Ureter (tissue), 1 donor: ENCODE measurements at places on chromosomes 5 and 9. TPM values are rescaled to one million over a fixed set of nuclear protein-coding genes. Genes with fewer than 3 reads are reported as not detected.

The PFN3 gene
- not detected for total RNA-seq

The FOXD4 gene
- total RNA-seq: not detected

The ABL1 gene
- 72.6 TPM for total RNA-seq

The KCNN2 gene
- total RNA-seq: 2.1 TPM

The SLC2A6 gene
- total RNA-seq: 19.6 TPM

The DND1 gene
- 2.7 TPM for total RNA-seq

The PCDHGB2 gene
- total RNA-seq: 4.3 TPM

The LCN1 gene
- total RNA-seq: not detected

GRCh38 chr9:127177231-127177630 lies 54.8 kb upstream of the ANGPTL2 start:
- DNase-seq: peak; percentile 40

DNA sequence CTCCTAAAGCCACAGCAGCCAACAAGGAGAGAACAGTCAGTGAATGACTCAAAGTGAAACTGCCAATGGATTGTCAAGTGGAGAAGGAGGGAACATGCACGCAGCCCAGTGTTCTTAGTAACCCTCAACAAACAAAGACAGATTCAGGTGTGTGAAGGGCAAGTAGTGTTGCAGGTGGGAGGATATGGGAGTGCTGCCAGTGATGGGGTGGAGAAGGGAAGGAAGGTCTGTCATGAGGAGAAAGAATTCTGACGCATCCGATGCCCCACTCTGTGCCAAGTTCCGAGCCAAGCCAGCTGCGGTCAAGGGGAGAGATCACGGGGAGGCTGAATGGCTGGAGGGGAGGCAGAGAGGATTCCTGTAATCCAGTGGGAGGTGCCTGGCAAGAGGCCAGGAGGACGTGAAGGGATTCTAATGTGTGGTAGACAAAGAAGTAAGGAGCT lies 56.5 kb downstream of the CAST start:
- no peak for DNase-seq

GRCh38 chr9:5516453-5517220 lies 6.3 kb downstream of the PDCD1LG2 start:
- no peak for DNase-seq

GRCh38 chr9:37801287-37801850 lies 772 bp downstream of the DCAF10 start:
- DNase-seq: no peak

- no peak for DNase-seq
These were observed 70.3 kb downstream of the PAPPA start for GRCh38 chr9:116223926-116224325.

DNA sequence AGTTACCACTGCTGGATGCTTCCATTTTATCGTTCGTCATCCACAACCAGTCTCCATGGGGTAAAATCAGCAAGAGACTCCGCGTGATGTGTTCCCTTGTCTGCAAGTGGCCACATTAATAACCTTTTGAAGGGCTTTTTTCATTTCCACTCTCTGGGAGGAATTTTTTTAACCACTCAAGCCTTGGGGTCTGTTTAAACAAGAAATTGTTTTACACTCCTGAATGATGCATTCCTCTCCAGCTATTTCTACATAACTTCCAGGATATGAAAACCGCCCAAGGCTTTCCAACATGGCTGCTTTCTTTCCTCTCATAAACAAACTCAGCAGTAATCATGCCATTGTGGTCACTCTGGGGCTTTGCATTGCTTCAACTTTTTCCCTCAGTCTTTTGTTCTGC lies 217.2 kb upstream of the DAPK1 start:
- DNase-seq: no peak

GRCh38 chr5:132475497-132475882 lies 15.1 kb downstream of the IRF1 start:
- DNase-seq: no peak

DNA sequence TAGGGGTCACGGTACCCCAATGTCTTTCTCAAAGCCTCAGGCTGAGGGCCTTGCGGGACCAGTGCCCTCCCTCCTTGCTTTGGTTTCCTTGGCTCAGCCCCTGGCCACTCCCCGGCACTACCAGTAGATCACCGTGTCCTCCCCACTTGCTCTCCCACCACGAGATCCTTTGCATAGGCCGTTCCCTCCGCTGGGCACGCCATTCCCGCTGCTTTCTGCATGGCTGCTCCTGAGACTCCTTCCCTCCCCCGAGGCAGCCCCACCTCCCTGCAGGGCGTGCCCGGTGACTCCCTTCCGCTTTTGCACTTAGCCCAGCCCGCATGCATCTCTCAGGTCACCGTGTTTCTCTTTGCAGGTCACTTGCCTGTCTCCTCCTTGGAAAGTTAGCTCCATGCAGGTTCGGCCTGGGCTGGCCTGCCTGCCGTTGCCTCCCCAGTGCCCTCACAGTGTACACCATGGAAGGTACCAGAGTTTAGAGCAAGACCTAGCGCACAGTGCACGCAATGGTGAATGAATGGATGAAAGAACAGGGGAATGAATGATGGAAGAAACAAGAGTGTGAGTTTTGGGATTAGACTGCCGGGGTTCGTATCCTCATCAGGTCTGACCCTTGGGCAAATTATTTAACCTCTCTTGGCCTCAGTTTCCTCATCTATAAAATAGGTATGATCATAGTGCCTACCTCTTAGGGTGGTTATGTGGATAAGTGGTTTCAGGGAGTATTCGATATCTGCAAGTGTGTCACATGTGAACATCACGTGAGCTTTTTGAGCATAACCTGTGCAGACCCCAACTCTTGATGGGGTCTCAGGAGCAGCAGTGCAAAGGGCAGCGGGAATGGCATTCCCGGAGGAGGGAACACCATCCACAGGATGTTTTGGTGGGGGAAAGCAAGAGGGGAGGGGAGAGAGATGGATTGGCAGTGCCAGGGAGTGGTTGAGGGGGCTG lies 214.3 kb downstream of the C9orf50 start:
- DNase-seq: peak; percentile 83

GRCh38 chr5:149747833-149748366 lies 17.8 kb downstream of the PPARGC1B start:
- no peak for DNase-seq

DNA sequence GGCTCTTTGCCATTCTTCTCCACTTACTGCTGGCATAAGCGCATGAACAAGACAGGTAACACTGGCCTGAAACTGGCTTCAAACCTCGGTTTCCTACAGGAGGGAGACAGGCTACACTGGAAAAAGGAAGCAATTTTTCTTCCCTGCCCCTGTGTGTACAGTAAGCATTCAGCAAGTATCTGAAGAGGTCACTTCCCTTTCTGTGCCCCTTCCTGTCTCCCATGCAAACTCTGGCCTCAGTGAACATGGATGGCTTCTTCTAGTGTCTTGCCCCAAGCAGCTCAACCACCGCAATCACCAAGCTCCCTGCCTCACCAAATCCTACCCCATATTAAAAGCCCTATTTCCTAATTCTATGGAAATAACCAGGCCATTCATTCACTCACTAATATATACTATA lies 42.4 kb downstream of the SERINC5 start:
- DNase-seq: no peak

GRCh38 chr9:27470291-27470856 lies 53.7 kb upstream of the IFNK start:
- DNase-seq: no peak

DNA sequence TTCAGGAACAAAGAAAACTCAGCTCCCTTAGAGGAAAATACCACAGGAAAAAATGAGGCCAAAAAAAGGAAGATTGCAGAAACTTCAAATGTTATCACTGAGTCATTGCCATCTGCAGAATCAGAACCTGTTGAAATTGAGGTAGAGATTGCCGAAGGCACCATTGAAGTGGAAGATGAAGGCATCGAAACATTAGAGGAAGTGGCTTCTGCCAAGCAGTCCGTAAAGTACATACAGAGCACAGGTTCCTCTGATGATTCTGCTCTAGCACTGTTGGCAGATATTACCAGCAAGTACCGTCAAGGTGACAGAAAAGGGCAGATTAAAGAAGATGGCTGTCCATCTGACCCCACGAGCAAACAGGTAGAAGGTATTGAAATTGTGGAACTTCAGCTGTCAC lies 30.8 kb upstream of the NIM1K start:
- no peak for DNase-seq

- no peak for DNase-seq
These were observed 1587.6 kb upstream of the C9orf72 start for GRCh38 chr9:29160763-29161353.

GRCh38 chr5:180593446-180594206 lies 2.3 kb upstream of the SCGB3A1 start:
- no peak for DNase-seq

GRCh38 chr9:13568841-13569601 lies 289.5 kb upstream of the MPDZ start:
- DNase-seq: no peak

GRCh38 chr5:150542933-150543445 lies 35.1 kb downstream of the NDST1 start:
- DNase-seq: no peak

DNA sequence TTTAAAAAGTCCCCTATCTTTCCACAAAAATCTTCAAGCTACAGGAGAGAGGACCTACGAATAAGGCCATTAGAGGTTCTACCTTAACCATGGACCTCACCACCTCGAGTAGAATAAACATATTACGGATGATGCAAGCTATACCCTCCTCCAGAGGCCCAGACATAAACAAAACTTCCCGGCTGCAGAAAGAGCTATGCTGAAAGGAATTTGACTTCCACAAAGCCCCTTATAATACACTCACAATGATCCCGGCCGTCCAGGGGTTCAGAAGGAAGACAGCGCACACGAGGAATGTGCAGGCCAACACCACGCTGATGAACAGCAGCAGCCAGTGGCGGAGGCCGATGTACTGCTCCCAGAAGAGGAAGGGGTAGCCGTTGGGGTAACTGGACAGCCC lies 59.0 kb downstream of the PTCH1 start:
- no peak for DNase-seq

GRCh38 chr5:8185852-8186251 lies 316.9 kb downstream of the MTRR start:
- DNase-seq: no peak

DNA sequence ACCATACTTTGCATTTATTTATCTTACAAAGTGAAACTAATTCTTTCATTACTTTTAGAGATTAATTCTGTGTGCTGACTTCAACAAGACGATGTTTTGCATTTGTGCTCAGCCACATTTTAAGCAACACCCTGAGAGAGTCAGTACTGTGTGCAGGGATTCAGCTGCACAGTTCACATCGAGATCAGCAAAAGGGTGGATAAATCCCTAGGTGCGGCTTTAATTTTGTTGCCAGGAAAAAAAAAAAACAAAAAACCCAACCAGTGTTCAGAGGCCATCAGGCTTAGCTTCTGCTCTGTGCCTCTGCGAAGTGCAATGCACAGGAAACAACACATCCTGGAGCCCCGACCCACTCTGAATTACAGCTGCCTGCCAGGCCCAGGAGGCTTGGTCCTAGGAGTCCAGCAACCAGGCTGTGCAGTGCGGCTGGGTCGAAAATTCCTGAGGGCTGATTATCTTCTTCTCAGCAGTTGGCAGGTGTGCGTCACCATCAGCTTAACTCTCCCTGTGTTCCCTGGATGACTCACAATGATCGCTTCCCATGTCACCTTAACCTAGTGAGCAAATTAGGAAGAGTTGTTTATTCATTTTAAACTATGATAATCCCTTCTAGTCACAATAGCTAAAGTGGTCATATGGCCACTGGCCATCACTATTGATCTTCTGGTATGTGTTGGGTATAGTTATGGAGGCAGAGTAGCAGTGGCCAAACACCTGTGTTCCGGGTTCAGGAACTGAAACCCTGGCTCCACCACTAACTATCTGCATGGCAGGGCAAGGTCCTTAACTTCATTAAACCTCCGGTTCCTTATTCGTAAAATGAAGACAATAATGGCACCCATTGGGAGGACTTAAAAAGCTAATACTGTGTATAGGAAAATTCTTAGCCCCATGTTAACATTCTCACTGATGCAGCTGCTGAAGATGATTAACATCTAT lies 31.2 kb upstream of the NDUFB6 start:
- DNase-seq: no peak

GRCh38 chr5:169412831-169413230 lies 111.9 kb upstream of the SLIT3 start:
- no peak for DNase-seq
